ENCODE measurements at places on chromosomes 7 and 10. TPM values are rescaled to one million over a fixed set of nuclear protein-coding genes. Genes with fewer than 3 reads are reported as not detected.

The SLC16A9 gene
- 1.1 TPM for total RNA-seq

The VSTM4 gene
- under 0.01 TPM for total RNA-seq

The CPED1 gene
- total RNA-seq = 72.0 TPM

The AGAP5 gene
- total RNA-seq = 1.6 TPM

The CDC14C gene
- total RNA-seq = not detected

The OPN1SW gene
- total RNA-seq = not detected

The BMPER gene
- total RNA-seq = 0.35 TPM

All from myometrial cell (primary cell).